ENCODE measurements at places on chromosomes 4 and X.

GRCh38 chr4:127194281-127194680 is 438.5 kb upstream of the INTU start:
- no peak for DNase-seq

DNA sequence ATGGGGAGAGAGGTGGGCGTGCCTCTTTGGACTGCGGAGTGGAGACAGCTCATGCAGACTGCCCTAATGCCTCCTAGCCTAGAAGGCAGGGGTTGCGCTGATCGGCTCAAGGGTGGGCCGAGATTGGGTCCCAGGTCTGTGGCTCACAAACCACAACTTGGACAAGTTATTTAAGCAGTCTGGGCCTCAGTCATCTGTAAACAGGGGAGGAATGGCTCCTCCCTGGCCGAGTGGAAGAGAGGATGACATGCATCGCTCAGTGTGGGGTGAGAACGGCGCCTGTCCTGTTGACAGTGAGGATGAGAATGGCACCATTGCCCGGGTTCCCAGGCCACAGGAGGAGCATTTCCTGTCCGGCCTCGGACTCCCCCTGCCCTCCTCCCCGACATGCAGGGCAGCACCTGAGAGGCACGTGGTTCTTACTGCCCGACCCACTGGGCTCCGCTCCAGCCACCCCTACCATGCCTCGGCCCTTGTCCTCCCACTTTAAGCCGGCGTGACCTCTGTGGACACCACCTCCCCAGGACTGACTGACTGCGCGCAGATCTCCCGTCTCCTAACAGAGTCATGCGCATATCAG is 40.3 kb upstream of the GRPEL1 start:
- DNase-seq, result no peak

- DNase-seq, result no peak
Measured at GRCh38 chr4:53541577-53542206, 49.6 kb downstream of the LNX1 start.

GRCh38 chrX:99142745-99143144 is 1267.3 kb downstream of the PCDH19 start:
- no peak for DNase-seq

DNA sequence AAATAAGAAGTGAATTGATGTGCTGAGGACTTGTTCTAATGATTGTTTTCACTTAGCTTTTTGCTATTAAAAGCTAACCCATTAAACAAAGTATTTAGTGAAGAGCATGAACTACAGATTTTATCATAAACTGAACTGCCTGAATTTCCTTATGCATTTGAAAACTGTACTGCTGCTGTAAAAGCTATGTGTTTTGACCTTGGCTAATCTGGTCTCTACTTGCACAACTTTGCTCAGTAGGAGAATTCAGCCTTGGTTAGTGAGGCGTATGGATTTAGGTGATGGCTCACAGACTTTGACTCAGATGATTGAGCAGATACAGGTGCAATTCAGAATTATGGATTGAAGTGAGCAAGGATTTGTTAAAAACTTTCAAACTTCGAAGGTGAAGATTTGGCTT is 38.7 kb upstream of the FAT1 start:
- no peak for DNase-seq

GRCh38 chrX:49921109-49921508 is 1.3 kb upstream of the CLCN5 start:
- no peak for DNase-seq

GRCh38 chrX:49189606-49190005 is 3.4 kb upstream of the PRICKLE3 start:
- DNase-seq, result no peak

DNA sequence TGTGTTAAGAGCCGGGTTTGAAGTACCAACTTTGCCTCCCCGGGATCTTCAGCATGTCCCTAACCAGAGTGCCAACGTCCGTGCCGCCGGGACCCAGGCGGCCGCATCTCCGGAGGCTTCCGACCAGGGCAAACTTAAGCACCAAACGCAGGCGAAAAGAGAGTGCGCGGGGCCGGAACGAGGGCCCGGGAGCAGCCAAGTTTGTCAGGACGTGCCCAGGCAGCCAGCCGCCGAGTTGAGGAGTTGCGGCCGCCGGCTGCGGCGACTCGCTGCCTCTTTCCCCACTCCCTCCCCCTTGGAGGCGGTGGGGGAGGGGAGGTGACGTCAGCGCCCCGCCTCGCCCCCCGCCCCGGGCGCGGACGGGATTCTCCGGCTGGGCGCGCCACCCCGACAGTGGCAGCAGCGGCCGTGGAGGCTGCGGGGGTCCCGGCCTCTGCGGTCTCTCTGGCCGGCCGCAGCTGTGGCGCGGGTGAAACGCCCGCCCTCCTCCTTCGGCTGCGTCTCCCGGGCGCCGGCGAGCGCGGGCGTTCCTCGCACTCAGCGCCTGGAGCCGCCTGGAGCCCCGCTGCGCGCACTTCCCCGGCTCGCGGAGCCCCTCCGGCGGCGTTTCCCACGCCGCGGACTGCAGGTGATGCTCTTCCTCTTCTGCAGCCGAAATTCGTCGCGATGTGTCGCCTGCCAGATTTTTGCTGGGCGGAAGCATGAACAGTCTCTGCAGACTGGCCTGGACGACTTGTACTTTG is 2.9 kb upstream of the FAT1 start:
- DNase-seq, result no peak

GRCh38 chr4:3226467-3226866 is 22.5 kb upstream of the MSANTD1 start:
- no peak for DNase-seq

Measured in GM13977 (cell line).